ENCODE measurements at places on chromosomes 6 and 20.

- no peak for DNase-seq
Measured at GRCh38 chr6:158085261-158086053, 82.6 kb downstream of the SERAC1 start.

DNA sequence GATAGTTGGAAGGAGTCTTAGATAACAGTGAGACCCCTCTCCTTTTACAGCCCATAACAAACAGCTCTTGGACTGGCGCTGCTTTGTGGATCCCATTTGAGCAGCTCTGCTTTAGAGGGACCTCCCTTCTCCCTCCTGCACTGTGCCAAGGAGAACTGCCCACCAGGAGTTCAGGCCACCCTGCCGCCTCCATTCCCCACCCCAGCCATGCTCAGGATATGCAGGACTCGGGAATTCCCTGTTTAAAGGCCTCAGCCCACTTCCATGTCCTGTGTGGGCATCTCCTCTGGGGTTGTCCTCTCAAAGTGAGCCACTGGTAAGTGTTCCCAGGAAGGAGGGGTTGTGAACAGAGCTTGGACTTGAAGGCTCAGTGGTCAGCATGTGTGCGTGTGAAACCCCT is 312.6 kb upstream of the RNF24 start:
- DNase-seq, result no peak

- DNase-seq, result peak; percentile 48
Measured at GRCh38 chr20:59087829-59088433, 45.3 kb upstream of the PRELID3B start.

DNA sequence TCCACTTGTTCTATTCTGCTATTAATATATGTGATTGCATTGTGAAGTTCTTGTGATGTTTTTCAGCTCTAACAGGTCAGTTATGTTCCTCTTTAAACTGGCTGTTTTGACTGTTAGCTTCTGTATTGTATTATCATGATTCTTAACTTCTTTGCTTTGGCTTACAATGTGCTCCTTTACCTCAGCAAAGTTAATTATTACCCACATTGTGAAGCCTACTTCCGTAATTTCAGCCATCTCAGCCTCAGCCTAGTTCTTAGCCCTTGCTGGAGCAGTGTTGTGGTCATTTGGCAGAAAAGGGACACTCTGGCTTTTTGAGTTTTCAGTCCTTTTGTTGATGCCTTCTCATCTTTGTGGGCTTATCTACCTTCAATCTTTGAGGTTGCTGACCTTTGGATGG is 440.2 kb downstream of the TBC1D32 start:
- DNase-seq, result no peak

DNA sequence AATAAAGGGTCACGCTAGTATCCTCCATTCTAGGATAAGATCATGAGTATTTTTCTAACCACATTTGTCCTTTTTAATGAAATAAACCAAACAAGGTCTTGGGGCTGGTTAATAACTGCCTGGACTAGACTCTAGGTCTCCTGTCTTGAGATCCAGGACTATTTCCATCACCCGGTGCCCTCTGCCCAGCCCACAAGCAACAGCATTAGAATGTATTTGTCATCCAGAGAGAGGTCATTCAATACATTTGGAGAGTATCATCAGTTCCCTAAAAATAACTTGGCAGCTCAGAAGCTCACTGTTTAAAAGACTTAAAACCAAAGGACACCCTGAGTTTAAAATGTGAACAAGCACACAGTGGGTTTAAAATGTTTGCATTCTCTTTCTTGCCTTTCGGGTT is 4.4 kb upstream of the RBM24 start:
- no peak for DNase-seq

GRCh38 chr20:20498076-20498861 is 130.4 kb downstream of the INSM1 start:
- no peak for DNase-seq

DNA sequence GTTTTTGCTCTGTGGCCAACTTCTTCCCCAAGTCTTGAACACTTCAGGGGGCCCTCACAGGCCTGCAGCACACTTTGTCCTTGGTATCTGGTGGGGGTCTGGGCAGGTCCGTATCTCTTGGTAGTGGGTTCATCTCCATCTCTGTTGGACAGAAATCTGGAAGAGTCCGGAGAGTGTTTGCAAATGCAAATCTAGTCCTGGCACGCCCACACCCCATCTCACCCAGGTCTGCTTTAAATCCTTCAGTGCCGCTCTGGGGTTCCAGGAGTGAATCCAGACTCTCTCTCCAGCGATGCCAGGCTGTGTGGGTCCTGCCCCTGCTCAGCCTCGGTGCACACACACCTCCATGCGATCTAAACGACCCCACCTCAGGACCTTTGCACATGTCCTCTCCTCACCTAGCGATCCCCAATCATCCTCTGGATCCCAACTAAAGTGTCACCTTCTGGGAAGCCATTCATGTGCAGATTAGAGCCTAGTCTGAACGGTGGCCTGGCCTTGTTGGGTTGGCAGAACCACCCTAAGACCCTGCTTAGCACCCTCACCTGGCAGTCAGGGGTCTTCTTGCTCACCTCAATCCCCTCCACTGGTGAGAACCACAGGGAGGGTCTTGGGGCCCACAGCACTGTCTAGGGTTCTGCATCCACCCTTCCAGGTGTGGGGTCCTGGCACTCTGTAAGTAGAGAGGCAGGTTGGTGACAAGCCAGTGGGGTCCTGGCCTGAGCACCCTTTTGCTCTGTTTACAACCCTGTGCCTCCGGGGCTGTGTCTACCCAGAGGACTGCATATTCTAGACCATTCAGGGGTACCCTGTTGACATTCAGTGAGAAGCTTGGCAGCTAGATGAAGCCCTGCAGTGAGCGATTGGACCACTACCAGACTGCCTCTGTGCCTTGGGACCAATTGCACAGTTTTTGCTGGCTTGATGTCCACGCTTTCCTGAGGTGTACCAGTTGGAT is 100.8 kb downstream of the SYCP2 start:
- DNase-seq, result no peak

- no peak for DNase-seq
Measured at GRCh38 chr6:31560697-31561058, 11.4 kb upstream of the LTA start.

DNA sequence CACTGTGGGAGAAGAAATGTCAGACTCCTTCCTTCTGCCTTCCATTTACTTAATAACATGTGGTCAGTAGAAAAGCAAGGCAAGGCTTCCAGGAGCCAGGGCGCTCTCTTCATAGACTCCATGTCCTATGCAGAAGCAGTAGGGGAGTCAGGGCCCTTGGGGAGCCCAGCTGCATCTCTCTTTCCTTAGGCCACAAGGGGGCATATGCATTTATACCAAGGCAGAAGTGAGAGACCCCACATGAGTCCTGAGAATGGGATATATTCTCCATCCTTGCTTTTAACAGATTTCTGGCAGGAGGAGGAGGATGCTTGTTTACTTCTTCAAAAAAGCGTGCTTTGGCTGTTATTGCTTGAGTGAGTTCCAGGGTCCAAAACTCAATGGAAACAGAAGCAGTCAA is 198.5 kb downstream of the HIVEP2 start:
- DNase-seq, result peak; percentile 53

DNA sequence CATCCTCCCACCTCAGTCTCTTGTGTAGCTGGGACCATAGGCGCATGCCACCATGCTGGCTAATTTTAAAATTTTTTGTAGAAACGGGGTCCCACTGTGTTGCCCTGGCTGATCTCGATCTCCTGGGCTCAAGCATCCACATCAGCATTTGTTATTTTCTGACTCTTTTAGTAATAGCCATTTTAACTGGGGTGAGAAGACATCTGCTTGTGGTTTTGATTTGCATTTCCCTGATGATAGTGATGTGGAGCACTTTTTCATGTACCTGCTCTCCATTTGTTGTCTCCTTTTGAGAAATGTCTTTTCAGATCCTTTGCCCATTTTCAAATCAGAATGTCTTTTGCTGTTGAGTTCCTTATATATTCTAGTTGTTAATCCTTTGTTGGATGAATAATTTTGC is 22.2 kb upstream of the TULP4 start:
- DNase-seq, result no peak

GRCh38 chr20:23027721-23028120 is 7.4 kb upstream of the SSTR4 start:
- DNase-seq, result no peak

DNA sequence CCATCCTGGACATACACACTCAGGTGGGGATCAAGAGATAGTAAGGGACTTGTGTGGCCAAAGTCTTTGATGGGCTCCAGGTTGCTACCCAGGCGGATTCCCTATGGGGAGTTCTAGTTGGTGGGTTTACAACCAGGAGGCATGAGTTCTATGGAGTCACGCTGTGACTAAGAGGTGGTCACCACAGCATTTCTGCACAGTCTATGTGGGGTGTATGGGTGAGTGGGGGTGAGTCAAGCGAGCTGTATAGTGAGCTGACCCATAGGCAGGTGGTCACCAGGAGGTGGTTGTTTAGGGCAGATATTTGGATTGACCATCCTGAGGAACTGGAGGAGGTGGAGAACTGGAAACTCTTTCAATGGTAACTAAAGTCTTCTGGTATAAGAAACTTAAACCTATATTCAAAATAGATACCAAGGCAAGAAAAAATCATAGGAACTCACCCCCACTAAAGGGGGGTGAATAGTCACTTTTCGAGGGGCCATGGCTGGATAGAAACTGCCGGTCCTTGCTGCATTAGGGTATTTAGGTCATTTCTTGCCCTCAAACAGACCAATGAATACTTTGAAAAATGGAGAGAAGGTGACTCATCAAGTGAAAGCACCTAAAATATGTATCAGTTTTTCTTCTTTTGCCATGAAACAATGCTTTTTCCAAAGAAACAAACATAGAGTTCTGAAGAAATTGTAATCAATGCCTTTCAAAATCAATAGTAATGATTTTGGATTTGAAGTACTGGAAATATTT is 84.3 kb upstream of the NRN1 start:
- DNase-seq, result no peak

GRCh38 chr20:34921436-34921835 is 34.2 kb downstream of the GSS start:
- DNase-seq, result no peak

GRCh38 chr20:57902473-57902872 is 192.7 kb upstream of the PMEPA1 start:
- DNase-seq, result no peak

DNA sequence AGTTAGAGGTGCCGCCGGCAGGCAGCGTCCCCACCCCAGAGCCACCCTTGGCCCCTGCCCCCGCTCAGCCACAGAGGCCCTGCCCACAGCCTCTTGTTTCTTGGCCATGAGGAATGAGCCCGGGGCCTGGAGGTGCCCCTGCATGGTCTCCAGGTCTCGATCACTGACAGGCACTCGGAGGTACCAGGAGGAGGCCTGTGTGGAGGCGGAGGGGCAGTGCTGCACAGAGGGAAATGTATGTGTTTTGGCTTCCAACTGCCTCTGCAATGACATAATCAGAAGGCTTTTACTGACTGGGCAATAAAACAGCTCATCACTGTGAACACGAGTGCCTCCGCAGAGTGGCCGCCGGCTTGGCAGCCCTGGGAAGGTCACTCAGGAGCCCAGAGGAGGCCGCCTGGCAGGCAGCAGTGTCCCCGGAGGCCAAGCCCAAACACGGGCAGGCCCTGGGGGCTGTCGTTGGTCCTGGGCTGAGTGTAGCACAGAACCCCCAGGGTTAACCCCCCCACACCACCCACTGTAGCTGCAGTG is 61.1 kb upstream of the GATA5 start:
- DNase-seq, result no peak

DNA sequence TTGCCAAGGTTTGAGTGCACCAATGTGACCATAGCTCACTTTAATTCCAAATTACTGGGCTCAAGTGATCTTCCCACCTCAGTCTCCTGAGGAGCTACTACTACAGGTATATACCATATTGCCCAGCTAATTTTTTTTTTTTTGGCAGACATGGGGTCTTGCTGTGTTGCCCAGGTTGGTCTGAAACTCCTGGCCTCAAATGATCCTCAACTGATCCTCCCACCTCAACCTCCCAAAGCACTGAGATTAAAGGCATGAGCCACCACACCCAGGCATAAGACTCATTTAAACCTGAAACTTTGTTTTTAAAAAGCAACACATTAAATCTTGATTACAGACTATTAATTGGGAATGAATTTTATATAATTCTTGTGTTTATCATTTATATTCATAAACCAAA is 67.7 kb downstream of the ARHGAP18 start:
- no peak for DNase-seq

GRCh38 chr20:3811467-3812258 is 8.7 kb upstream of the AP5S1 start:
- no peak for DNase-seq

DNA sequence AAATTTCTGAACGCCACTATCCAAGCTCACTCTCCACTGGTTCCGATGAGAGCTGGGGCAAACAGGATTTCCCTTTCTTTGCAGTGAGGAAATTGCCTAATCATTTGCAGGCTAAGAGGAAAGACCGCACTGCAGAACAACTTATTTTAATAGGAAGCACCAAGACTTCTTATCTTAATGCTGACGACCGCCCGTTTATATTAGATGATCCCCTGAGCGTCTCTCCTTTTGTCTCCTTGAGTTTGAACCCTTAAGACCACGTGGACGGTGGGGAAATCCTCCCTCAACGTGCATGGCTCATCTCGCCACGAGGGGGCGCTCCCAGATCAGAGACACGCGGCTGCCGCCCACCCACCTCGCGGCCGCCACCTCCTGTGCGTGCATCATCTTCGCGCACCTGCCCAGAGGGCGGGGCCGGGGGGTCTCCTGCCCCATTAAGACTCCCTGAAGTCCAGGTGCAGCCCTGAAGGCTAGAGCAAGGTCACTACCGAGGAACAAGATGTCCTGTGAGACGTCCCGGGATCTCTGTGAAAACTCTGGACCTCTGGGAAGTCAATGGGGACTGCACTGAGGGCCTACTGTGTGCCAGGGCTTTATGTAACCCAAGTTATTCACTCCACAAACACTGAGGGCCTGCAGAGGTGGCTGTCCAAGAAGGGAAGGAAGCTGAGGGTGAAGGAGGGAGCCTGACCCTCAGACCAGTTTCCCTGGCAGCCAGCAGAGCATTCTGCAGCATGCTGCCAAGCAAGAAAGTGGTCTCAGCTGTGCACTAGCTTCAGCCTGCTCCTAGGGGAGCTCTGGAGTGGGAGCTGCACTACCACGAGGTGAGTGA is 28.1 kb downstream of the PDYN start:
- peak; percentile 41 for DNase-seq

- no peak for DNase-seq
Measured at GRCh38 chr20:41889844-41890224, 271.7 kb upstream of the CHD6 start.

GRCh38 chr20:28562510-28562898 is 2695.0 kb upstream of the DEFB115 start:
- DNase-seq, result no peak

GRCh38 chr6:43575105-43575771 is 600 bp downstream of the XPO5 start:
- peak; percentile 19 for DNase-seq

GRCh38 chr6:2158596-2159271 is 86.7 kb downstream of the GMDS start:
- no peak for DNase-seq

GRCh38 chr6:7725849-7726415 is at the start of gene BMP6:
BMP6 (plus strand) TSS chr6:7726099; CDS start chr6:7726956, 857 bp downstream.
- peak; percentile 58 for DNase-seq

DNA sequence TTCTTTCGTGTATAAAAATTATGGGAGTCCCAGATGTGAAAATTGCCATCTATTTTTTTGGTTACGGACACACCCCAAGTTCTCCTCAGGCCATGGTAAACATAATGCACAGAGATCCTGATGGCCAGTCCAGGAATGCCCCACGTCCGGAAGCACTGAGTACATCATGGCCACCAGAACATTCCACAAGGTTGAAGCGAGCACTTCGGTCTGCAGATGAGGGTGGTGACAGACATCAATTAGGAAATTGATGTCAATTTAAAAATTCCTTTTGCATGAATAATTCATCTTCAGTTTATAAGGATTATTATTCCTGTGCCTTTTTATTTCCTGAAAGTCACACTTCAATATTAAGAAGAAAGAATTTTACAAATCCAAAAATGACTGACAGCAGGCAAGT is 13.2 kb upstream of the EXOC2 start:
- no peak for DNase-seq
